ENCODE measurements at places on chromosomes 5 and 9. TPM values are rescaled to one million over a fixed set of nuclear protein-coding genes. Genes with fewer than 3 reads are reported as not detected.

CDX1 gene
- total RNA-seq: 0.57 TPM

TMEM38B gene
- 10.5 TPM for total RNA-seq

DRD1 gene
- 0.44 TPM for total RNA-seq

FCN2 gene
- total RNA-seq: not detected

GNE gene
- total RNA-seq: 27.8 TPM

PCDHGA11 gene
- 12.7 TPM for total RNA-seq

CYSRT1 gene
- 0.14 TPM for total RNA-seq

IL3 gene
- not detected for total RNA-seq

ANKDD1B gene
- total RNA-seq: not detected

ARHGEF37 gene
- total RNA-seq: 0.44 TPM

ANKRD18B gene
- 1.1 TPM for total RNA-seq

FOXD4L4 gene
- 0.14 TPM for total RNA-seq

OR2S2 gene
- 0.22 TPM for total RNA-seq

STKLD1 gene
- 0.14 TPM for total RNA-seq

YIPF5 gene
- 162 TPM for total RNA-seq

ADAMTS2 gene
- total RNA-seq: 8.1 TPM

IFNA2 gene
- not detected for total RNA-seq

EDIL3 gene
- 54.3 TPM for total RNA-seq

SNX2 gene
- 44.7 TPM for total RNA-seq

FOXD4L5 gene
- total RNA-seq: not detected

Data from placental pericyte (primary cell).